ENCODE measurements at places on chromosomes 7 and 10. TPM values are rescaled to one million over a fixed set of nuclear protein-coding genes. Genes with fewer than 3 reads are reported as not detected.

Gene DKK1
- total RNA-seq: 8.6 TPM

Gene GRID2IP
- total RNA-seq: not detected

Gene DMBT1
- not detected for total RNA-seq

Gene CCT6A
- 549 TPM for total RNA-seq

Gene PDK4
- 0.41 TPM for total RNA-seq

Gene NIPSNAP2
- total RNA-seq: 6.8 TPM

Gene CLRN3
- not detected for total RNA-seq

Gene TMEM168
- total RNA-seq: 4.5 TPM

Gene HMX3
- not detected for total RNA-seq

Gene GALNT17
- not detected for total RNA-seq

Gene MACC1
- not detected for total RNA-seq

Gene CHRM2
- not detected for total RNA-seq

Gene TAS2R16
- total RNA-seq: not detected

Gene COL13A1
- not detected for total RNA-seq

Gene LIPK
- total RNA-seq: not detected

Gene LAMB4
- total RNA-seq: not detected

Gene VSTM4
- 1.7 TPM for total RNA-seq

Gene PI4K2A
- 13.6 TPM for total RNA-seq

Gene ZNF746
- 41.4 TPM for total RNA-seq

Gene TMEM176B
- total RNA-seq: not detected

Gene CTNNA3
- total RNA-seq: not detected

Gene TMEM176A
- not detected for total RNA-seq

Gene ZNF239
- 4.7 TPM for total RNA-seq

Gene CLIP2
- 20.5 TPM for total RNA-seq

Gene GTF2IRD1
- total RNA-seq: 25.1 TPM

Gene SYT15B
- total RNA-seq: not detected

Gene NEUROG3
- total RNA-seq: not detected

Gene JAKMIP3
- total RNA-seq: 0.54 TPM

Gene NCAPG2
- 15.7 TPM for total RNA-seq

Gene ZNF804B
- not detected for total RNA-seq

Gene NXPH1
- 0.14 TPM for total RNA-seq

Gene SYT15
- total RNA-seq: not detected
